ENCODE measurements at places on chromosomes 1 and 21.

- DNase-seq = no peak
Measured at GRCh38 chr1:214660190-214660589, 57.2 kb downstream of the CENPF start.

DNA sequence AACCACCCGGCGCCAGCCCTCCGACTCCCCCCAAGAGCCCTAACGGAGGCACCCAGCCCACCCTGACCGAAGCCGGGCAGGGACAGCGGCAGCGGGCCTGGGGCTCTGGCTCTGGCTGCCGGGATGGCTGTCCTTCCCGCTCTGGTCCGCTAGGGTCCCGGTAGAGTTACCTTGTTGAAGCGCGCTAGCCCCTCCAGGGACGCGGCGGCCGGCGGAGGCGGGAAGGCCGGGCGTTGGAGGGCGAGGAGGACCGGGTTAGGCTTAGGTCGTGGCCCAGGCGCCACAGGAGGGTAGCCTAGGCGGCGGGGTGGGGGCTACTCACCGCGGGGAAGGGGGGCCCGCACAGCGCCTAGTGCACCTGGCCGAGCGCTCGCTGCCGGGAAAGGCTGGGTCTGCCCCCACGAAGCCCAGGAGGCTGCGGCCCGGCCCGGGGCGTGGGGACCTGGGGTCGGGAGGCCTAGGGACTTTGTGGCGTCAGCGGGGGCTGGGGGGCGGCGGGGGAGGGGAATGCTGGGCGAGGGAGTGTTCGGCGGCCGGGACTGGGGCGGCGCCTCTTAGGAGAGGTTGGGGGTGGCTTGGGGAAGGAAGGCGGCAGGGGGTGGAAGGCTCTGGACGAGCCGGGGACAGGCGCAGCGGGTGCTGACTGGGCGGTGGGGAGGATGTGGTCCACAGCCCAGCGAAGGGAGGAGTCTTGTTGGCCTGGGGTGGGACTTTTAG, at the start of gene TRIM17:
TSS of gene TRIM17 (minus strand) at position 645 of the 717 bp plus-strand sequence. CDS start 1,789 bp downstream, outside the sequence.
- peak; percentile 21 for DNase-seq

- DNase-seq = no peak
Measured at GRCh38 chr1:29279406-29279805, 43.1 kb downstream of the PTPRU start.

- DNase-seq = no peak
Measured at GRCh38 chr1:200837931-200838571, 34.7 kb upstream of the GPR25 start.

DNA sequence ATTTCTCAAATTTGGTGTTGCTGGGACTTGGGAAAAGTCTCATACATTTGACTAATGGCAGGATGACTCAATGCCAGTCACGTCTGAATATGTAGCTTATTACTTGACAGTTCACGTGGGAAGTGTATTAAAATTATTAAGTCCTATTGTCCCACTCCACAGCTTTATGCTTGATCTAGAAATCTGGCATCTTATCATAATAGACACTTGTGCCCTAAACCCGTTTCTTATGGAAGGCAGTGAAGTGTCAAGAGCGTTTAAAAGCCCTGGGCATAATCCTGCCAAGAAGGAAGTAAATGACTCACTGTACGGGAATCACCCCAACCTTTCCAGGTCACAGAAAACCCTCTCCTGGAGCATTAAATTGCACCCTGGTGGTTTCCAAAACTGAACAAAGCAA, 207.4 kb downstream of the APP start:
- no peak for DNase-seq

DNA sequence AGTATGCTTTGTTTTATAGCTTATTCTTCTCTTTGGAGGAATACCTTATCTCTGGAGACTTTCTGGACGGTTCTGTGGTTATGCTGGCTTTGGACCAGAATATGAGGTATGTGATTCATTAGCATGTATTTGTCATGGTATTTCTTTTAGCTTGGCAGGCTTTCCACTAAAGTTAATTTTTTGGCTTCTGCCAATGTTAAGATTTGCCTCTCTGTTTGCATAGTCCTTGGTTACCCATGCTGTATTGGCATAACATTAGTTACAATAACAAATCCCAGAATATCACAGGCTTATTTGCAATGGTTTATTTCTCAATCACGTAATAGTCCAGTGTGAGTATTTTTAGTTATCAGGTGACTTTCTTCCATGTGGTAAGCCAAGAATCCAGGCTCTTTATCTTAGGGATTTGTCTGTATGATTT, 9.7 kb downstream of the ZMPSTE24 start:
- no peak for DNase-seq

GRCh38 chr1:5755552-5756125, 236.6 kb downstream of the NPHP4 start:
- no peak for DNase-seq

- no peak for DNase-seq
Measured at GRCh38 chr1:167186771-167187170, 33.9 kb upstream of the POU2F1 start.

DNA sequence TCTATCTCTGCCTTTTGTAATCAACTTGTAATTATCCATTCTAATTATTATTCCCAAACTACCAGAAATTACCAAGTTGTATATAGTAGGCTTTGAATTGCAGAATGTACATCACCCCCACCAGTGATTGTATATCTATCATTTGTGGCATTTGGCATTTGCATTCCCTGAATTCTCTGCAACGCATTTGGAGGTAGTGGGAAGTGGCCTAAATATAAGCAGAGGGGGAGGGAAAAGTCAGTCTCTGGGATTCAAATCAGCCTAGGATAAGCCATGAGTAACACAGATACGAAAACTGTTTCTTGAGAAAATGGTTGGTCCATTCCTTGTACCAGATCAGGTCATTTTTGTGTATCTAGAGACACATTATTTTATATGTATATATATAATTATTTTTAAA, 20.7 kb downstream of the DDX20 start:
- no peak for DNase-seq

- DNase-seq = no peak
Measured at GRCh38 chr1:53061859-53062707, at the start of gene PODN. TSS of gene PODN (plus strand) at chr1:53062213. CDS start at chr1:53069856, 7,643 bp downstream.

DNA sequence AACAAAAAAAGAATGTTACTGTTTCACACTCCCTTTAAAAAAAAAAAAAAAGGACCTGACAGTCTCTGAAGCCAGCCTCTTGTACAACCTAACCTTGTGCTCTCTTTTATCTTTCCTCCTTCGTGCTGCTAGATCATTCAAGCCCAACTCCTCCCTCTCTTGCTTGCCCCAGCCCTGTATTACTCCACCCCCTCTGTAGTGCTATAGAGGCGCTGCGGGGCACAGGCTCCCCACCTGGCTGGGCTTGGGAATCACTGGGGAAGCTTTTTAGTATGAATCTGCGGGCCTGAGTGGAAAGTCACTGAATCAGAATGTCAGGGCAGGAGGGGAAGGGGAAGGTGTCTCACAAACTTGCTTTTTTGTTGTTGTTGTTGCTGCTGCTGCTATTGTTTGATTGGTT, 383.7 kb upstream of the CAMK1G start:
- no peak for DNase-seq

- peak; percentile 48 for DNase-seq
Measured at GRCh38 chr1:185244015-185244747, 72.9 kb downstream of the IVNS1ABP start.

All from activated CD4-positive, alpha-beta T cell treated with anti-CD3 and anti-CD28 coated beads for 4 hours (primary cell).